AG09319 (cell line): ENCODE measurements at places on chromosomes 7 and 10.

GRCh38 chr10:62744136-62744535, 60.4 kb upstream of the ADO start:
- no peak for DNase-seq

DNA sequence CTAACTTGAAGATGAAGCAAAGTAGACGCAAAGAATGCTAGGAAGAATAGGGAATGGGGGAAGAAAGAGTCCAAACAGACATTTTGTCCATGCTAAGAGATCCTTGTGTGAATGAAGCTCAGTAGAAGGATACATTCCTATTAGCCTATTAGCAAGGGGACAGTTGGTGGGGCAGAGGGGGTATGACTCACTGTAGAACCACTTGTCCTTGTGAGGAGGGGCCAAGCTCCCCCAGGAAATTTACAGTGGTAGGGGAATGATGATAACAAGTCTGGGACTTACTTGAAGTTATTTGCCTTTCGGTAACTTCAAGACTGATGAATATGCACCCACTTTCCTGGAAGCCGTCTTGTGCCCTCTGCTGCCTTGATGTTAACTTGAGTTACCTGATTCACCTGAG, 17.2 kb upstream of the SYPL1 start:
- no peak for DNase-seq

DNA sequence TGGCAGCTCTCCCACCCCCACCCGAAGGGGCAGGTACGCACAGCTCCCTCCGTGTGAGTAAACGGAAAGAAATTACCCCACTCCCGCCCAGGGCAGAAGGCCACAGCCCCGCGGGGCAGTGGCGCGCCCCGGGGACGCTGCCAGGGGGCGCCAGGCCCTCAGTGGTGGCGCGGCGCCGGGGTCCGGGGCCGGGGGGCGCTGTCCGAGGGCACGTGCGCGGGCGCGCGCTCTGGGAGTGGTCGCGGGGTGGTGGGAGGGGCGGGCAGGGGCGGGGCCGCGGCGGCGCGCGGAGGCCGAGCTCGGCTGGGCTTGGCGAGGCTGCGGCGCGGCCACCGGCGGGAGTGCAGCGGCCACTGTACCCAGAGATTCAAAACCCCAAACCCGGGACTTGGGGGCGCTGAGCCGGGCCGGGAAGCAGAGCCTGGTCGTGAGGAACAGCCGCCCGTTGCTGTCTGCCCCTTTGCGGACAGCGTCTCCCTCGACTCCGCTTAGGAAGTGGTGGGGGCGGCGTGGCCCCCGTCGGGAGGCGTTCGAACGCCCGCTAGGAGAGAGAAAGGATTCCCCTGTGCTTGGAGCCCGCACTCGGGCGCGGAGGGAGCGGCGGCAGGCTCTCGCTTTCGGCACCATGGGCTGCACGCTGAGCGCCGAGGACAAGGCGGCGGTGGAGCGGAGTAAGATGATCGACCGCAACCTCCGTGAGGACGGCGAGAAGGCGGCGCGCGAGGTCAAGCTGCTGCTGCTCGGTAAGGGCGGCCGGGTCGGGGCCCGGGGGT, at the start of gene GNAI1:
GNAI1 (plus strand) TSS at position 296 of the 773 bp plus-strand sequence; CDS start at position 626, 330 bp downstream.
- DNase-seq, result peak; percentile 57

DNA sequence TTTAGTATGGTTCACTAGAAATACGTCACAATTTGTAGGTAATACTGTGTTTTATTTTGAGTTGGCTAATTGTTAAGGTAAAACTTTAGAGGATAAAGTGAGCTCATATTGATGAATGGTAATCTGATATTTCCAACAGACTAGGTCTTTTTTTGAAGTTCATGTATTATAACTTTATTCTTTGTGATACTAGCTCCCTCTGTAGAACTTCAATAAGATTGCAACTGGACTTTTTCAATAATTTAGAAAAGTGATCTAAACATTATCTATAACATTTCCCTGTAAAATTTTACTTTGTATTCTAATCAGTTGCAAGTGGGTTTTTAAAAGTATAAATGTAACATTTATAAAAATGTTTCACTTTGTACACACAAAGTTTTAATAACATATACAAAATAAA, 83.5 kb downstream of the ADK start:
- no peak for DNase-seq
